Activated T-helper 1 cell treated with anti-CD3 and anti-CD28 coated beads, Interleukin-12 subunit alpha, Interleukin-12 subunit beta, Interleukin-2, Interleukin-4 antibody, amounts not matched to agents 30 ng/mL and 10 ng/mL and 1 ng/mL, durations not matched to agents 14 hours and 24 hours and 36 hours (primary cell): ENCODE measurements at places on chromosomes 12 and 14. TPM values are rescaled to one million over a fixed set of nuclear protein-coding genes. Genes with fewer than 3 reads are reported as not detected.

PLEKHD1 gene
- total RNA-seq = 0.07 TPM in 1 of 2 replicates, not detected in the other

BBOF1 gene
- 0.51 and 0.88 TPM in 2 replicates for total RNA-seq

PUS7L gene
- 23.1 and 25.4 TPM in 2 replicates for total RNA-seq

AQP6 gene
- not detected in 2 replicates for total RNA-seq

PDE3A gene
- total RNA-seq = not detected in 2 replicates

LBHD2 gene
- not detected in 2 replicates for total RNA-seq

GRCh38 chr12:130164216-130164542 lies 1.9 kb downstream of the FZD10 start:
- H3K27me3 ChIP-seq = peaks cover 32% of the 10 kb centered on the region
- H3K36me3 ChIP-seq = peaks cover 2% of the 10 kb centered on the region
- DNase-seq = no peak
- no peak overlapping the region for H3K27ac ChIP-seq
- H3K4me3 ChIP-seq = no peak overlapping the region

- peaks cover 1% of the 10 kb centered on the region for H3K36me3 ChIP-seq
- H3K27me3 ChIP-seq = peaks cover 4% of the 10 kb centered on the region
- H3K27ac ChIP-seq = no peak overlapping the region
Measured at GRCh38 chr14:51657762-51658161, 6.1 kb downstream of the FRMD6 start.

DNA sequence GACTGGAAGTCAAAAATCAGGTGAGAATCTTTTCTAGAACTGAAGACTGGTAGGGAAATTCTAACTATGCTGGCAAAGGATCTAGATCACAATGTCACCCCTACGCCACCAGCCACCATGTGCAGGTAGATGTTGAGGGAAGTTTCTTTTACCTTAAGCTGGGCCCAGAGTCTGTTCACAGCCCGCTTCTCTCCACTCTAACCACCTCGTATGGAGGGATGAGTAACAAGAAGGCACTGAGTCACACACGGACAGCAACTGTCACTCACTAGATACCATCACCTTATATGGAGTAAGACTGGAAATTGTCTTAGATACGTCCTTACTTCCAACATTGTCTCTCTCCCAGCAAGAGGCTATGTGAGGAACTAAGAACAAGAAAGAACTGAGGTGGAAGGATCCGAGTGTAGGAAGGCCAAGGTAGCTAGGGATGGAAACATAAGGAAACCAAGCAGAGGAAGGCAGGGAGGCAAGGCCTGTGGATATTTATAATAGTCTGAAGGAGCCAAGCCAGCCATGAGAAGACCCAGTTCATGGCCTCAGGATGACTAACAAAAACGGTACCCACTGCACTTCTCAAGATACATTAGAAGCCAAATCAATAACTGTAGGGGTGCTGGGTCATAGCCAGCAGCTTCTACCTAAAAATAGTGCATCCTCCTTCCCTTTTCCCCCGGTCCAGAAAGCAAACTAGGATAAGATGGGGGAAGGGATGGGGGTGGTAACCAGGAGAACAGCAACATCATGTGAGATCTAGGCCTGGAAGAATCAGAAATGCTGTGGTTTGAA lies 15.5 kb downstream of the REM2 start:
- no peaks in the 10 kb centered on the region for H3K27me3 ChIP-seq
- peaks cover 19% of the 10 kb centered on the region for H3K4me1 ChIP-seq
- peaks cover 24% of the 10 kb centered on the region for H3K36me3 ChIP-seq
- no peak overlapping the region for H3K4me3 ChIP-seq
- no peak overlapping the region for H3K27ac ChIP-seq

- DNase-seq = no peak
- peaks cover 25% of the 10 kb centered on the region for H3K36me3 ChIP-seq
- no peak overlapping the region for H3K27ac ChIP-seq
- H3K4me3 ChIP-seq = no peak overlapping the region
Measured at GRCh38 chr12:62516927-62517326, 50.3 kb downstream of the MON2 start.

DNA sequence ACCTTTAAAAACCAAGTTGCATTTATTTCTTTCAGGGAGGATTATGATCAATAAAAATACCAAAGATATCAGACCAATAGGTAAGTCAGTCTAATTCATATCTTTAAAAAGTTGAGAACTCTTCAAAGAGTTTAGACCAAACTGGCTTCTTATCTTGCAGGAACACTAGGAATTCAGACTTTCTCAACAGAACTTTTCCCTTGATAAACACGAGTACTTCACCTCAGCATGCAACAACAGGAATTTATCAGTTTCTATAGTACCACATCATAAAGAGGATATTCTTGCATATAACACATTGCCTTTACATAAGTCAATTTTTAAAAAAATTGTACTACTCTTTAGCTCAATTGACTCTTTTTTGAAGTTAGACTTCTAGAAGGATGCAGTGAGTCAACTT lies 68.2 kb downstream of the DNAI7 start:
- no peaks in the 10 kb centered on the region for H3K4me1 ChIP-seq
- DNase-seq = no peak
- no peaks in the 10 kb centered on the region for H3K36me3 ChIP-seq
- no peaks in the 10 kb centered on the region for H3K27me3 ChIP-seq
- H3K4me3 ChIP-seq = no peak overlapping the region

DNA sequence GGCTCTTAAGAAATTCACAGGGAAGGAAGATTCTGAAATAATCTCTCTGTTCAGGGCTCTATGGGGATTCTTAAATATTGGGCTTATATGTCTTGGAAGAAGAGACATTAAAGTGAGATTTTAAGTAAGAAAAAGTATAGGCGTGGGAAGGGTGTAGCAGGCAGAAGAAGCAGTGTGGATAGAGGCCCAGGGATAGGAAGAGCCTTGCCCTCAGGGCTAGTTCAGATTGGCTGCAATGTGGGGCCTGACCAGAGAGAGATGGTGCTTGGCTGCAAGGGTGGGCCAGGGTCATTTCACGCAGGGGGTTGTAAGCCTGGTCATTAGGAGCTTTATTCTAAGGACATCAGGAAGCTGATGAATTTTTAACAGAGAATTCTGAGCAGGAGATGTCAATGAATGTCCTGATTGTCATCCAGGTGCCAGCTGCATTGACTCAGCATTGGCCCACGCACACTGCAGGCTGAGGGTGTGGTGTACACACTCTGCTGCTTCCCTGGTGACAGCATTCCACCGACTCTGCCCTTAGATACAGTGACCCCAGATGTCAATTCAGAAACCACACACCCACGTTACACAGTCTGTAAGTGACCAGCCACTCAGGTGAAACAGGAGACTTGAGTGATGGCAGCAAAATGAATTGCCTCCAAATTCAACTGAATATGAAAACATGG lies 582.5 kb downstream of the NRXN3 start:
- H3K4me1 ChIP-seq = no peaks in the 10 kb centered on the region
- H3K4me3 ChIP-seq = no peak overlapping the region
- H3K27me3 ChIP-seq = no peaks in the 10 kb centered on the region

DNA sequence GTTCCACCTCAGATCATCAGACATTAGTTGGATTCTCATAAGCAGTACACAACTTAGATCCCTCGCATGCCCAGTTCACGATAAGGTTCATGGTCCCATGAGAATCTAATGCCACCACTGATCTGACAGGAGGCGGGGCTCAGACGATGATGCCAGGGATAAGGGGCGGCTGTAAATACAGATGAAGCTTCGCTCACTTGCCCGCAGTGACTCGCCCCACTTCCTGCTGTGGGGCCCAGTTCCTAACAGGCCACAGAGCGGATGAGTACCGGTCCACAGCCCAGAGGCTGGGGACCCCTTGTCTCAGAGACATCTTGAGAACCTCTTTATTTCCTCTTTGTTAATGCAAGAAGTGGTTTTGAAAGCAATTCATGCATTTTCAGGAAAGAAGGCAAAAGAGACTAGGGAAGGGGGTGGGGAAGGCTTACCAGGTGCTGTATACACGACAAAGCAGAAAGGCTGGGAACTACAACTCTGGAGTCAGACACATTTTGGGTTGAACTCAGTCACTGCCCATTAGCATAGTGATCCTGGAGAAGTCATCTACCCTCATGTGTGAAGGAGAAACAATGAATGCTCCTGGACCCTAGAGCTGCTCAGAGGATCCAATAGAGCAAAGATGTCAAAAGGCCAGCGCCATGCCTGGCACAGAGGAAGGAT lies 68.7 kb downstream of the EID3 start:
- peak overlapping the region; percentile 35 for H3K27ac ChIP-seq
- H3K27me3 ChIP-seq = peaks cover 5% of the 10 kb centered on the region
- no peak for DNase-seq
- peaks cover 14% of the 10 kb centered on the region for H3K4me1 ChIP-seq

DNA sequence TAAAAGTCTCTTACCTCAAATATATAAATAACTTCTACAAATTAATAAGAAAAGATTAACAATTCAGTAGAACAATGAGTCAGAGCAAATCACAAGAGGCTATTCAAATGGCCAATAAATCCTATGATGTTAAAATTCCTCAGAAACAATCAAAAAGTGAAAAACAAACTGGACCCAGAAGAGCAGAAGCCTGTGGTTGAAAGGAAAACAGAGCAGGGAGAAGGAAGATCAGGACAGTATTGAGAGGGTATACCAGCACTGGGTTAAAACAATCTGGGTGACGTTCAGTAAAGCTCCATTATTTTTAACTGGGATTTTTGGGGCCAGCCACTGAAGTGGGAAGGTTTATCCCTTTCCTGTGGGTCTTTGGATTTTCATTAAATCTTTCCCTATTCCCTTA lies 39.7 kb upstream of the PCED1B start:
- peaks cover 6% of the 10 kb centered on the region for H3K4me1 ChIP-seq
- H3K4me3 ChIP-seq = no peak overlapping the region
- H3K27ac ChIP-seq = no peak overlapping the region
- peaks cover 2% of the 10 kb centered on the region for H3K27me3 ChIP-seq

DNA sequence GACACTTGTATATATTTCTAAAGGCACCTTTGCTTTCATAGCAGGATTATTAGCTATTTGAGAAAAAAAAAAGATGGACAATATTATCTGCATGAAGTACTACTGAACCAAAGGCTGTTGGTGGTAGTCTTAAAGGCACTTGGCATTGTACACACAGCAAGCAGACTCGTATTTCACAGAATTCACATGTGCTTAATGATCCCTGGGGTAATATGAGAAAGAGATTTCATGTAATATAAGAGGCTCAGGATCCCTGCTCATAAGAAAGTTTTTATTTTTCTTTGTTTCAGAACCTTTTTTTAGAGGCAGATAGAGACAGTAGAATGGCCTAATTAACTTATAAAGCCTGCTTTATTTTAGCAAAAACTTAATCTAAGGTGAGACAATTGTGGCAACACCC lies 59.5 kb downstream of the SYNE2 start:
- peaks cover 25% of the 10 kb centered on the region for H3K36me3 ChIP-seq
- H3K27ac ChIP-seq = no peak overlapping the region
- no peaks in the 10 kb centered on the region for H3K27me3 ChIP-seq
- H3K4me3 ChIP-seq = no peak overlapping the region

- H3K4me3 ChIP-seq = no peak overlapping the region
- no peak overlapping the region for H3K27ac ChIP-seq
- no peak for DNase-seq
- no peaks in the 10 kb centered on the region for H3K36me3 ChIP-seq
- peaks cover 16% of the 10 kb centered on the region for H3K4me1 ChIP-seq
Measured at GRCh38 chr12:53755893-53756292, 4.1 kb upstream of the CISTR start.

DNA sequence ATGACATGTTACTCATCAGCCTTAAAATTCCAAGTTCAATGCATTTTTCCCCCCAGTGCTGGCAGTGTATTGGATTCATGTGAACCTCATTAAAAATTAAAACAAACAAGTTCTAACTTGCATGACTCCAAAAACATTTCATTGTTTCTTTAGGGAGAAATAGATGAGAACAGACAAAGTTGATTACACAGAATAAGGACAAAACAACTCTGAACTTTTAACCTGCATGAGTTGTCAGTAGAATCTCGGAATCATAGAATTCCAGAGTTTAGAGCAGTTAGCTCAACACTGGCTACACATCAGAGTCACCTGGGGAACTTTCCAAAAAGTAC lies 127.5 kb downstream of the TMX1 start:
- H3K4me1 ChIP-seq = no peaks in the 10 kb centered on the region
- DNase-seq = no peak
- no peak overlapping the region for H3K27ac ChIP-seq
- H3K27me3 ChIP-seq = peaks cover 13% of the 10 kb centered on the region
- H3K4me3 ChIP-seq = no peak overlapping the region
